CMK (cell line): ENCODE measurements at places on chromosomes 5 and 9.

- DNase-seq = no peak
Measured at GRCh38 chr9:81522716-81523551, 166.4 kb downstream of the TLE1 start.

DNA sequence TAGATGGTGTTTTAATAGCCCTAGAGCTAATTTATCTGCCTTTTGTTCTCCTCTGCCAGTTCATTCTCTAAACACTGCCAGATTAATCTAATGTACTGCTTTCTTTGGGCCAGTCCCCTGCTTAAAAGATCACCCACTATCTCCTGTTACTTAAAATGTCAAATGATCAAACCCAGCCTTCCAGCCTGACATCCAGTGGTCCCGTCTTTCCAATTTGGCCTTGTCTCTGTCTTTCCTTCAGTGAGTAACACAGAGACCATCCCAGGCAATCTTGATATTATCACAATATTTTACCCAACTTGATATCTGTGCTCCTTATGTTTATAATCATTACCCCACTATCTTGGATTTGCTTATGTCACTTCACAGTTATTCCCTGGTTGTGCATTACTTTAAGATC, 12.0 kb downstream of the PRR16 start:
- DNase-seq = no peak

DNA sequence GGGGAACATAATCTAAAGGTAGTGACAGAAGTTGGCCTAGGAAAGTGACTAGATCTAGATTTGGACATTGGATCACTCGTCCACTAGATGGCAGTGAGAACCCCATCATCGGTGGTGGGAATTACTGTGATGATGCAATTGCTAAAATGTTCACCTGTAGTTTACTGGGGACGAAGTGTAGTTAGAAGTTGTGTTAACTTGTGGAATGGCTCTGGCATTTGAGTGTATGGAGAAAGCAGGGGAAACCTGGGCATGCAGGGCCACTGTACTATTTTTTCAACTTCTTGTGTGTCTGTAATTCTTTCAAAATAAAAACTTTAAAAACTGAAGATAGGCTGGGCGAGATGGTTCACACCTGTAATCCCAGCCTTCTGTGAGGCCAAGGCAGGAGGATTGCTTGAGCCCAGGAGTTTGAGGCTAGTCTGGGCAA, 75.5 kb downstream of the PHAX start:
- DNase-seq = no peak

GRCh38 chr5:92641031-92641962, 939.7 kb downstream of the NR2F1-AS1 start:
- DNase-seq = no peak

DNA sequence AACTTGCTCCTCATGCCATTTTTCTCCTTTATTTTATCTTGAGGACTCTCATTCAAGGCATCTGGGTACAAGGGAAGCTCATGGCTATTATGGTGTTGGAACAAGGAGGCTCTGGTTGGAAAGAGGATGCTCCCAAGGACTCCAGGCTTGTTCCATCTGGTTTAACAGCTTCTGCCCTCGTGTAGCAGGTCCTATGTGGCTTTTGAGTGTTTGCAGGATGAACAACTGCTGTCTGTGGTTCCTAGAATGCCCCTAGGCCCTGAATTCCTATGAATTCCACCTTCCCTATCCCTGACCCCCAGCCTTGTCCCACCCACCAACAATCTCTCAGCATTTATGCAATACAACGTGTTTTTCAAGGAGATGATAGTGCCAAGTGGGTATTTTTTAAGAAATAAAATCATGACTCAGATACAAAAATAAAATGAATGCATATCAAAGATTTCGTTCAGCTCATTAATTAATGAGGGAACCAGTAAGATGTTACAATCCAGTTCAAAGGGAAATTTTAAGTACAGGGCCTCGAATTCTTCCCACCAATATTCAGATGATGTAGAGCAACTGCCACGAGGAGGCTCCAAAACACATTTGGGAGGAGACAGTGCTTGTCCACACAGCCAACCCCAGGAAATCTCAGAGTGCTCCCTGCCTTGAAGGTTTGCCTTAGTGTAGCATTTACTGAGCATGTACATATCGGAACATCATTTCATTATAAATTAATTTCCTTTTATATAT, 182.0 kb downstream of the MUSK start:
- no peak for DNase-seq

DNA sequence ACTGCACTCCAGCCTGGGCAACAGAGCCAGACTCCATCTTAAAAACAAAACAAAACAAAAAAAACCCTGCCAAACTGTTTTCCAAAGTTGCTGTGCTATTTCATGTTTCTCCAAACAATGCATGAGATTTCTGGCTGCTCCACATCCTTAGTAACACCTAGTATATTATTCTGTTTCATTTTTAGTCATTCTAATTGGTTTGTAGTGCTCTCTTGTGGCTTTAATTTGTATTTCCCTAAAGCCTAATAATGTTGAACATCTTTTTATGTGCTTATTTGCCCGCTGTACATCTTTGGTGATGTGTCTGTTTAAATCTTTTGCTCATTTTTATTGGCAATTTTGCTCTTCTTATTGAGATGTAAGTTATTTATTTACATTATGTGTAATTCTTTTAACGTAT, 18.4 kb upstream of the TTC1 start:
- no peak for DNase-seq

DNA sequence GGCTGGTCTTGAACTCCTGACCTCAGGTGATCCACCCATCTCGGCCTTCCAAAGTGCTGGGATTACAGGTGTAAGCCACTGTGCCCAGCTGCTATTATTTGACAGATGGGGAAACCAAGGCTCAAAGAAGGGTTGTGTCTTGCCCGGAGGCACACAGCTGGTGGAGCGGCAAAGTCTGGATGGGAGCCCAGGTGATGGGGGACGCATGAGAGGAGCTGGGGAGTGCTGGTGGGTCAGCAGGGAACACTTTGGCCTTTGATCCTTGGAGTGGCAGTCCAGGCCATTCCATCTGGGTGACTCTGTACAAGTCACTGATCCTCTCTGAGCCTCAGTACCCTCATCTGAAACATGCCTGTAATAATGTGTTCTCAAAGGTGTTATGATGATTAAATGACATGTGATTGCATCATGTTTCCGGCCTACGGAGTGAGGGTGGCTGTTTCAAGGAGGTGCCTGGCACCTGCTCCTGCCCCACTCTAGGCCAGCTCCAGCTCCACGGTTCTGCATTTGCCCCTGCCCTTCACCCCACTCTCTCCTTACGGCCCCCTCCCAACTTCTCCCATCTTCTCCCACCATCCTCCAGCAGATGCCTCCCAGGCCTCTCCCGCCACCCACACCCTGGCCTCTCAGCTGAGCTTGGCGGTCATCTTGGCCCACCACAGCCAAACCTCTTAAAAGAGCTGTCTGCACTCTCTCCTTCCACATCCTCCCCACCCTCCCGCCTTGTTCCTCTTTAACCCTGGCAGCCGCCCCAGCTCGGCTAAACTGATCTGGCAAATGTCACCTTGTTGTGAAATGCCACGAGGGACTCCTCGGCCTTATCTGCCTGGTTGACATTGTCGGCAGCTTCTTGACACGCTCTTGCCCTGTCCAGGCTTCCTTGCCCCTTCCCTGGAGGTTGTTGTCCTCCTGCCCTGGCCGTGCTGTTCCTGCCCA, 5.5 kb upstream of the DBN1 start:
- no peak for DNase-seq

- DNase-seq = no peak
Measured at GRCh38 chr5:124963236-124963919, 216.9 kb upstream of the ZNF608 start.

DNA sequence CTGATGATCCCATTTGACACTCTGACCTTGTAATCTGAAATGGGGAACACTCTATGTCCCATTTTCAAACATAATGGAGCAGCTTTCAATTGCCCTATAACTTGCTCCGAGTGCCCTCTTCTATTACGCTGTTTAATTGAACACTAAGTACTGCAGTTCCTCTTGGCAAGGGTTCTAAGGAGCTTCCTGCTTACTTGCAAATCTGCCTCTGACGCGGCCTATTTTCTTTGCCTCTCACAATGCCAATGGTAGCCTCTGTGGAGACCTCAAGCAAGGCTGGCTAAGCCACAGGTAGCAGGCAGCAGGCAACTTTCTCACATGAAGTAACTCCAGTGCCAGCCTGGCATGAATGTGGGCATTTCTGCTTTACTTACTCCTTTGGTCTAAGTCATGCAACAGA, 443.4 kb upstream of the TRPC7 start:
- DNase-seq = no peak

- no peak for DNase-seq
Measured at GRCh38 chr9:12958279-12958678, 183.5 kb downstream of the LURAP1L start.

- no peak for DNase-seq
Measured at GRCh38 chr5:10162468-10162867, 87.2 kb downstream of the ATPSCKMT start.

DNA sequence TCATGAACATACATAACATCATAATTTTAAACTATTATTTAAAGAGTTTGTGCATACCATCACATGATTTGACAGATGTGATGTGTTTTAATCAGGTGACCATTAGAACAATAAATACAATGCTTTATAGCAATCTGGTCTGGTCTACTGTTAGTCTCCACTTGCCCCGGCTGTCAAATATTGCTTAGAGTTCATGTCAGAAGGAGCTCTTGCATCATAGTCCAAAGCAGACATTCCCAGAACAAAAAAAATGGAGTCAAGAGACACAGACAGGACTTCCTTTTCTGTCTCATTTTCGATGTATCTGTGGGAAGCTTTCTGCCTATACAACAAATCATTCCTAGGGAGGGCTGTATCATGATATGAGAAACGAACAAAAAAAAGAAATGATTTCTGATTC, 979.2 kb upstream of the WWC1 start:
- DNase-seq = no peak

- DNase-seq = no peak
Measured at GRCh38 chr5:154771383-154771901, 16.3 kb downstream of the LARP1 start.
